ENCODE measurements at places on chromosomes 5 and 9. TPM values are rescaled to one million over a fixed set of nuclear protein-coding genes. Genes with fewer than 3 reads are reported as not detected.

Gene SMIM33
- total RNA-seq: not detected

DNA sequence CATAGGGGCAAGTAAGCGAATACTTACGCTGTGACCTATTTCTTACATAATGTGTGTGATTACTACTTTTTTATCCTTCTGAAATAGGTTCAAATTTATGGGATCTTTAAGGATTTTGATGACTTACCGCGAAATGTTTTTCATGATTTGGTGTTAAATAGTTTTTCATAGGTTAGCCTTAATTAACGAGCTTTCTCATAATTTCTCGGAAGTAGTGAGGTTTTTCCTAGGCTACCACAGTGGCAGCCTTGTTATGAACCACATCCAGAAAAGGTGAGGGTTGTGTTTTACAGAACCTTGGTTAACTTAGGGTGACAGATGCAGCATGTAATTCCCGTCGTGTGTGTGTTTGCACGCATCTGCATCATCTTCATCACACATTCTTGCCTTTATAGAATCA is 1.3 kb downstream of the SH3GL2 start:
- DNase-seq: no peak

DNA sequence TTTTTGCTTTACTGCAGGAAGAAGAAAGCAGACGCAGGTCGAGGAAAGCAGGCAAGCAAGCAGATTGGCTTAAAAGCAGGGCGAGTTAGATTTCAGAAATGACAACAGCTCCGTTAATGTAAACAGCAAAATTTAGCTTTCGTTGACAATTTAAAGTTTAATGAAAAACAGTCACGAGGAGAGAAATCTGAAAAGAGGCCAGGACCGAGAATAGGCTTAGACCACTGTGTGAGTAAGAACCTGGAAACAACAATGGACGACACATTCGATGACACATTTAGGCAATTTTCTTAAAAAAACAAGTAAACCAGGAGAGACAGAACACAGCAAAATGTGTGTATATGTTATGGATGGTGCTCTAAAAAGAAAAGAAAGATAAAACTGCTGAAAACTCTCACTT is 155.3 kb downstream of the ISOC1 start:
- no peak for DNase-seq

Gene C6
- not detected for total RNA-seq

DNA sequence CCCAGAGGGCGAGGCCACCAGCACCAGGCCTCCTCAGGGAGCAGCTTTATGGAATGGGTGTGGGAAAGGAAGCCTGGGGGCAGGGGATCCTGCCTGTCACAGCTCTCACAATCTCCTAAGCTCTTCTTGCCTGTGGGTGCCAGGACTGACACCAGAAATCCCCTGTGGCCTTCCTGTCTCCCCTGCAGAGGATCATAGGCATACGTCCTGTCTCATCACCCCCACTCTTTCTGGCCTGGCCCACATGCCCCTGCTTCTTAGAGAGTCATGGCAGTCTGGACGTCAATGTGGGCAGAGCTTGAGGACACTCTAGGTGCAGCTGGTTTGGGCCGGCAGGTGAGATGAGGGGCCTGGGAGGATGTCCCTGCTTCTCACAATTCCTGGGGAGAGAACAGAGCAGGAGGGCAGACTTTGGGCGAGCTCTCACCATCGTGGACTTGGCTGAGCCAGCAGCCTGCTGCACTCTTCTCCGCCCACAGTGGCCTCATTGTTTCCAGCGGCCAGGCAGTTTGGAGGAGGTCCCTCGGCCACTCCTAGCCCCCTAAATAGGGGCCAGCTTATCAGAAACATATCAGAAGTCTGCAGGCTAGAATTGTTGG is 67.3 kb upstream of the ZFR start:
- no peak for DNase-seq

DNA sequence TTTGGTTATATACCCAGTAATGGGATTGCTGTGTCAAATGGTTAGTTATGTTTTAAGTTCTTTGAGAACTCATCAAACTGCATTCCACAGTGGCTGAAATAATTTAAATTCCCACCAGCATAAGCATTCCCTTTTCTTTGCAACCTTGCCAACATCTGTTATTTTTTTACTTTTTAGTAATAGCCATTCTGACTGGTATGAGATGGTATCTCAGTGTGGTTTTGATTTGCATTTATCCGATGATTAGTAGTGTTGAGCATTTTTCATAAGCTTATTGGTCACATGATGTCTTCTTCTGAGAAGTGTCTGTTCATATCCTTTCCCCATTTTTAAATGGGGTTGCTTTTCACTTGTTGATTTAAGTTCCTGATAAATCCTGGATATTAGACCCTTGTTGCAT is 435.7 kb upstream of the RIOK2 start:
- DNase-seq: no peak

Gene WASHC1
- total RNA-seq: 23.8 TPM

Measured in Caco-2 (cell line).